ENCODE measurements at places on chromosomes 5 and 9.

- DNase-seq, result no peak
Measured at GRCh38 chr5:28576022-28576421, 1537.6 kb upstream of the CDH9 start.

DNA sequence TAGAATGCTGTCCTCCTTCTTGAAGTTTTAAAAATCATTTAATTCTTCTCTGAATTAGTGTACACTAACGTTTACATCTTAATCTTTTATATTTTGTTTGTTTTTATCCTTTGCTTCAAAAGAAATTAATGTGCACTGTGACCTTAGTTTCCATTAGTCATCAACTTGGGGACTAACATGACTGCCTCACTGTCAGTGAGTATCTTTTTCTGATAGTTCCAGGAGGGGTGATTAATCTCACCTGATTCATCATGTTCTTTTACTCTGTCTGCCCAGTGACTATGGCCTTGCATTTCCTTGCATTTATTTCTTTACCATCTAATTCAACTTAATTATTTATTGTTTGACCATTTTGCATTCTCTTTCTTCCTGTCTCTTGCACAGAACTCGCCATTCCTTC lies 33.4 kb upstream of the NR3C1 start:
- no peak for DNase-seq

- no peak for DNase-seq
Measured at GRCh38 chr5:33725806-33726205, 166.0 kb downstream of the ADAMTS12 start.

DNA sequence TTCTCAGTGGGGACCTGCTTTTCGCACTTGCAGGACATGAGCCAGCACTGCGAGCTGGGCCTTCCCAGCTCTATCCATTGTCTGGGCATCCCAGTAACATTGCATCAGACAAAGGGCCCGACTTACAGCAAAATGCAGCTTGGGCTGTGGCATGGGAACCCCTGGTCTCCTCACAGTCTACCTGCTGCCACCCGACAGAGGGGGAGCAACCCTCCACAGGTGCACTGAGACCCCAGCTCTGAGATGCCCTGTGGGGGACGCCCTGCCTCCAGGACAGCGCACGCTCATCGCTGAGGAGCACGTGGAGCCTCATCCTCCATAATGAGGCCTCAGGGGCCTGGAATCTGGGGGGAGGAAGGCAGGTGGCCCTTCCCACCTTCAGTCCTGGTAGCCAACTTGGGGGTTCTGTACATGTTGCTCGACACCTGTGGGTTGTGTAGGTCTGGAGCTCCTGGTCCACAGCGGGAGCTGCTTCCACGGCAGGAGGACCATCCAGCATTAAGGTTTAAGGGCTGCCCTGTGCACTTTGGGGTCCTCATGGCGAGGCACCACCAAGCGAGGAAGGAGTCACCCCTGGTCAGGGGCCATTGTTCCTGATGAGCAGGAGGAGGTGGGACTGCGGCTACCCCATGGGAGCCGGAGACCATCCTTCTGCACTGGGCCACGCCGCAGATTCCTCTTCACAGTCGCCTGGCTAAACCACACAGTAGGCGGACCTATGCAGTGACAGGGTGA lies 376.5 kb upstream of the IRX1 start:
- DNase-seq, result no peak

DNA sequence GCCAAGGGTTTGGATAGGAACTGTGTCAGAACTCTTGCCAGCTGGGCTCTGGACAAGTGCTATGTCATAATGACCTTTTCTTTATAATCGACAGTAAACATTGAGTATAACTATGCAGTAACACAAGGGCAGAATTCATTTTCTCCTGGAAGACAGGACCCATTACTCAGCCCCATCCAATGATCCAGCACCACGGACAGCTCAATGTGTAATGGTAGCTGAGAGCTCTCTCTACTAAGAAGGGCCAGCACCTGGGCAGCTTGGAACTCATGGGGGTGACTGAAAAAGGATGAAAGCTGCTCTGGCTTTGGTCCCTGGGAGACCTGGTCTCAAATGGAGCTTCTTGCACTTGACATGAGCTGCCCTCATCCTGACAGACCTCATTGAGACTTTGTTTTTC lies 347.8 kb downstream of the TRIM32 start:
- DNase-seq, result no peak

DNA sequence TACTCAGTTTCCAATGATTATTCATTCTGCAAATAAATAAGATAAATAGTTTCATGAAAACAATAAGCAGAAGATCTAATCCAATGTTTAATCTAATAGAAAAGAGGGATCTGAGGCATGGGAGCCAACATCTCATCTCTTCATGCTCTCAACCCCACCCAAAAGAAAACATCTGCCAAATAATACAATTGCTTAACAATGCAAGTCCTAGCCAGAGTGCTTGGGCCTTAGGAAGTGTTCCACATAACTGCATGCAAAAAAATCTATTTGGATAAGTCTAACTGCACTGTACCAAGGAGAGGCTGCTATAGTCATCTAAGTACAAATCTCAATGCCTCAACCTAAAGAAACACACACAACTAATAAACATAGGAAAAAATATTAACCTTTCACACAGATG lies 606.0 kb downstream of the CDH9 start:
- no peak for DNase-seq

GRCh38 chr9:15272377-15272928 lies 34.6 kb downstream of the TTC39B start:
- no peak for DNase-seq

DNA sequence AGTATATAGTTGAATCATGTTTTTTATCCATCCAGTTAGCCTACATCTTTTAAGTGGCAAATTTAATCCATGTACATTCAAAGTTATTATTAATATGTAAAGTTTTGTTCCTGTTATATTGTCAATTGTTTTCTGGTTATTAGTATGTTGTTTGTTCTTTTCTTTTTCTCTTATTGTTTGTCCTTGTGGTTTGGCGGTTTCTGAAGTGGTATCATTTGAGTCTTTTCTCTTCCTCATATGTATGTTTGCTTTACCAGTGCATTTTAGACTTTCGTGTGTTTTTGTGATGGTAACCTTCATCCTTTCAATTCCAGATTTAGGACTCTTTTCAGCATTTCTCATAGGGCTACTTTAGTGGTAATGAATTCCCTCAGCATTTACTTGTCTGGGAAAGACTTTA lies 130.4 kb upstream of the RFX3 start:
- DNase-seq, result no peak

DNA sequence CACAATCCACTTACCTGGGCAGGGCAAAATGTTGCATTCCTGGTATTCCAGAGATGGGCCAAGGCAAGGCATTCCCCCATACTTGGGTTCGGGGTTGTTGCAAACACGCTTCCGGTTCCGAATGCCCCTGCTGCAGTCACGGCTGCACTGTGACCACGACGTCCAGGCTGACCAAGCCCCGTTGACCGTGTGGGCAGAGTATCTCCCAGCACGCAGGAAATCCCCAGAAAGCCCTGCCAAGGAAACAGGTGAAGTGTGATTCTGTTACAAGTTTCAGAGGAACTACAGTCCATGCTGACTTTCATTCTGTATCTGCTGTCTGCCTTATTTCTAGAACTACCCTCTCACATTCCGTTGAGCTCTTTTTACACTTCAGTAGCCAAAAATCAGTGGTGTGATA lies 483.0 kb downstream of the SEMA5A start:
- DNase-seq, result no peak

- DNase-seq, result no peak
Measured at GRCh38 chr5:11047030-11047429, 286.0 kb upstream of the DAP start.

- no peak for DNase-seq
Measured at GRCh38 chr5:87499478-87500410, 87.0 kb upstream of the CCNH start.

DNA sequence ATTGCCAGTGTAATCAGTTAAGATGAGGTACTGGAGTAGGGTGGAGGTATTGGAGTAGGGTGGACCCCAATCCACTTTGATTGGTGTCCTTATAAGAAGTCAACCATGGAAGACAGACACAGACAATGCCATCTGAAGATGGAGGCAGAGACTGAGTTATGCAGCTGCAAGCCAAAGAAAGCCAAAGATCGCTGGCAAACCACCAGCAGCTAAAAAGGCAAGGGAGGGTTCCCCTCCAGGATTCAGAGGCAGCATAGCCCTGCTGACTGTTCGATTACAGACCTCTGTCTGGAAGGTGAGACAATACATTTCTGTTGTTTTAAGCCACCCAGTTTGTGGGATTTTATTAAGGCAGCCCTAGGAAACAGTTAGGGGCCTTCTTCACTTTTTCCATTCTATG lies 30.5 kb upstream of the CKMT2 start:
- DNase-seq, result no peak

GRCh38 chr9:126689027-126689825 lies 75.5 kb downstream of the LMX1B start:
- no peak for DNase-seq

DNA sequence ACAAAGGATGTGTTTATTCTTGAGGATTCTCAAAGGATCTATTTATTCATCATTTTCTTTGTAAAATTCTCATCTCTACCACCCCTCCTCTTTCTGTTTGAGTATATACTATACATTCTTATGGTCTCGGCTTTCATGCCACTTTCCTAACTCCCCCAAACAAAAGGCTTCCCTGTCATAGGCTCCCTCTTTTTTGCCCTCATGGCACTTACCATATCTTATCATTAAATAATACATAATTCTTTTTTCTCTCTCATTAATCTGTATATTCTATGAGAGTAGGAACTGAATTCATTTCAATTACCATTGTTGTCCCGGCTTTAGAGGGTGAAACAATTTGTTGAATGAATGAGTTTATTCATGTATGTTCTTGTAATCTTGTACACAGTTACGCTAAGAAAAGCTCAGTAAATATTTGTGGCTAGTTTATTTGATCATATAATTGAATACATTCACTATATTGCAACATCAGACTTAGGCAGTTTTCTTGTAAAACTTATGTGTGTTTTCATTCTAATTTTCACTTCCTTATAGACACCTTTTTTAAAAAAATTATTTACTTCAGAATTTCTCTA lies 254.6 kb downstream of the EDIL3 start:
- DNase-seq, result peak; percentile 4

- peak; percentile 57 for DNase-seq
Measured at GRCh38 chr5:96893342-96893741, 17.0 kb downstream of the ERAP2 start.

DNA sequence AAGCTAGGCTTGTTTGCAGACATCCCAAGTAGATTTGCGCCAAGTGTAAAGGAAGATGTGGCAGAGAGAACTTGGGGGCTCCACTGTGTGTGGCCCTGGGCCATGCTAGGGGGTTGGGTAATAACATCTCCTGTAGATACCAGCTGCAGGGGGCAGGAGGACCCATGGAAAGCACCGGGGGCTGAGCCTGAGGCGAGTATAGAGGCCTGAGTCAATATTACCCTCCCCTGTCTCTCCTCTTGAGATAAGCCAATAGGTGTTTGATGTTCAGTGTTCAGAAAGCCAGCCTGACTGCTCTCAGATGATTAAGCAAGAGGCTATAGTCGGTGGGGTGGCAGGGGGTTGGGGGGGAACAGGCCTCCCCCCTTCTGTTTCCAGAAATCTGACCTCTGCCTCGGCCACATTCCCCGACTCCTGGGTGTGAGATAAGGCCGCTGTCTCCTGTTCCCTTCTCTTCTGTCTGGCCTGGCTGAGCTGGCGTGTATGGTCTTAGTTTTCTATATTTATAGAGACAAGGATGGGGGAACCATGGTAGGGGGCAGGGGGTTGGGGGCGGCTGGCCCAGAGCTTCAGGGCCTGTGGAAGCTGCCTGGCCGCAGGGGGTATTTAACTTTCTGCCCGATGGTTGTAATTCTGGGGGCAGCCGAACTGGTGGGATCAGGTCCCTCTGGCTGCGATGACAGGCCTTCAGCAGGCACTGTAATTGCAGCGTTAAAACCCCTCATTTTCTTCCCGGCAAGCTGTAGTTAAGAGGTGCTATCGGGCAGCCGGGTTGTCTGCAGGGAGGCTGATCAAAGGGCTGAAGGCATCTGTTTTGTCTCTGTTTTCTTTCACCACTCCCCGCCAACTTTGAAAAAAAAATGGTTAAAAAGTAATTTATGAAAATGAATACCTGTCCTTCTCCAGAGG lies 292.0 kb downstream of the NSG2 start:
- no peak for DNase-seq
